Stimulated activated memory B cell treated with anti-CD40 and anti-IgM and Interleukin-4, amounts not matched to agents 10 μg/mL and 1 μg/mL and 100 μg/mL, for 72 hours (primary cell): ENCODE measurements at places on chromosomes 13 and 19.

DNA sequence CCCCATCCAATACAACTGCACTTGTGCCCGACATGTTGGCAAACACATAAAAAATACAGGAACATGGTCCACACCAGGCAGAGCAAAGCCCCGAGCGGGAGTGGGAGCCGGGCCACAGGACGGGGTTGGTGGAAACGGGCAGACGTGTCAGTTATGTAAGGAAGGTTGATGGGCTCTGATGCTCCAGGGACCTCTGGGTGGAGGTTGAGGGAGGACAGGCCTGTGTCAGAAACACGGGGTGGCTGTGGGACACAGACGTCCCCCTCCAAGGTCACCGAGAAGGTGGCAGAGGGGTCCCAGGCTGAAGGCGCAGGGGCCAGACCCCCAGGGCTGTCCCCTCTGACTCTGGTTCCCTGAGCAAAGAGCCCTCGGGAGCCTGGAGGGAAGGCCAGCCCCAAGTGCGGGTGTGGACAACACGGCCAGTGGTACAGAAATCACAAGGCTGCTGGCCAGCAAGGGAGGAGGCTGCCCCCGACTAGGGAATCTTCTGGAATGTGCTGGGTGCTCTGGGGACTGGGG lies 31.4 kb upstream of the C13orf46 start:
- no peak for ATAC-seq

DNA sequence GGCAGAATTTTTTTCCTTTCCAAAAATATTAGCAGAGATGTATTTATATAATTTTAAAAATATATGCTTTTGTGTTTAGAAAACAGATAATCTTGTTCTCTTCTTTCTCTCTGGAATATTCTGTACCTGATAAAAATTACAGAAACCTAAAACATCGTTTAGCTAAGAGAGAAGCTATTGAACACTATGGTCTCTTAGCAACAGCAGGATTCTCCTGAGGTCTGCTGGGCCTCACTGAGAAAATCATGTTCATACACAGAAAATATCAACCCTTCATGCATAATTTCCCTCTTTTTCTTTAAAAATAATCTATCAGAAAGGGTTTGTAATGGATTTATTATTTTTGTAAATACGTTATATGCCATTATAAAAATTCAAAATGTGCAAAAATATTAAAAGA lies 242.2 kb downstream of the DCLK1 start:
- ATAC-seq, result no peak

- ATAC-seq, result no peak
Measured at GRCh38 chr19:7905859-7906258, 2.2 kb downstream of the MAP2K7 start.

GRCh38 chr13:31614073-31614472 lies 125.3 kb upstream of the RXFP2 start:
- no peak for ATAC-seq

DNA sequence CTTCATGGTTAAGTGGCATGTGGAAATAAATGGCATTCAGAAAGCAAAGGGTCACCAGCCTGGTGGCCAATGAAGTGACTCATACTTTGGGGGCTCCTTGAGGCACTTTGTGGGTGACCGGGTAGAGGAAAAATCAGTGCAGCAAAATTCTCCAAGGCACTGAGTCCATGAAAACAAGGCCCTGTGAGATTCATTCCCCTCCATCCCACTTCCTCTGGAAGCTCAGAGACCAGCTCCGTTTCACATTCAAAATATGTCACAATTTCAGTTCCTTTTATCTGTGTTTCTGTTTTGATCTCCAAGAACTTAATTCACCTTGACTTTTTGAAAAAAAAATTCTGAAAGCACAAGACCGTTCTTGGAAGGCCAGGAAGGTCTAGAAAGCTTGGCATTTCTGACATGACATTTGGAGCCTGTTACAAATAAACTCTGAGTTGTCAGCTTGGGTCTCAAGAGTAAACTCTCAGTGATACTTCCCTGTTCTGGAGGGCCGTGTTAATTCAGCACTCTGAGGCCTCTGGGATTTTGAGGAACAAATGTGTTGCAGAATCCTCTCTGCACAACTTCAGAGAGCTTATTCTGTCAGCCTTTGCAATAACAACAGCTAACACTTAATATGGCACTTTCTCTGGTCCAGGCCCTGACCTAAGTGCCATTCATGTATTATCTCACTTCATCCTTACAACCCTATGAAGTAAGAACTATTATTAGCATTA lies 6.8 kb downstream of the CYSLTR2 start:
- peak; percentile 66 for ATAC-seq

DNA sequence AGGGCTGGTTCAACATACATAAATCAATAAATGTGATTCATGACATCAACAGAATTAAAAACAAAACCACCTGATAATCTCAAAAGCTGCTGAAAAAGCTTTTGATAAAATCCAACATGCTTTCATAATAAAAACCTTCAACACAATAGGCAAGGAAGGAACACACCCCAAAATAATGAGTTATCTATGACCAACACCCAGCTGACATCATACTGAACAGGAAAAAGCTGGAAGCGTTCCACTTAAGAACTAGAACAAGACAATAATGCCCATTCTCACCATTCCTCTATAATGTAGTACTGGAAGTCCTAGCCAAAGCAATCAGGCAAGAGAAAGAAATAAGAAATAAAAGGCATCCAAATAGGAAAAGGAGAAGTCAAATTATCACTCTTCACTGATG lies 116.2 kb upstream of the FREM2 start:
- no peak for ATAC-seq

- ATAC-seq, result no peak
Measured at GRCh38 chr19:40178756-40179155, 12.5 kb upstream of the MAP3K10 start.

- no peak for ATAC-seq
Measured at GRCh38 chr13:66077132-66077689, 1152.9 kb downstream of the PCDH9 start.

- peak; percentile 91 for ATAC-seq
Measured at GRCh38 chr13:102584434-102584833, 12.4 kb upstream of the TPP2 start.

GRCh38 chr13:65783383-65783782 lies 1446.8 kb downstream of the PCDH9 start:
- ATAC-seq, result peak; percentile 31

DNA sequence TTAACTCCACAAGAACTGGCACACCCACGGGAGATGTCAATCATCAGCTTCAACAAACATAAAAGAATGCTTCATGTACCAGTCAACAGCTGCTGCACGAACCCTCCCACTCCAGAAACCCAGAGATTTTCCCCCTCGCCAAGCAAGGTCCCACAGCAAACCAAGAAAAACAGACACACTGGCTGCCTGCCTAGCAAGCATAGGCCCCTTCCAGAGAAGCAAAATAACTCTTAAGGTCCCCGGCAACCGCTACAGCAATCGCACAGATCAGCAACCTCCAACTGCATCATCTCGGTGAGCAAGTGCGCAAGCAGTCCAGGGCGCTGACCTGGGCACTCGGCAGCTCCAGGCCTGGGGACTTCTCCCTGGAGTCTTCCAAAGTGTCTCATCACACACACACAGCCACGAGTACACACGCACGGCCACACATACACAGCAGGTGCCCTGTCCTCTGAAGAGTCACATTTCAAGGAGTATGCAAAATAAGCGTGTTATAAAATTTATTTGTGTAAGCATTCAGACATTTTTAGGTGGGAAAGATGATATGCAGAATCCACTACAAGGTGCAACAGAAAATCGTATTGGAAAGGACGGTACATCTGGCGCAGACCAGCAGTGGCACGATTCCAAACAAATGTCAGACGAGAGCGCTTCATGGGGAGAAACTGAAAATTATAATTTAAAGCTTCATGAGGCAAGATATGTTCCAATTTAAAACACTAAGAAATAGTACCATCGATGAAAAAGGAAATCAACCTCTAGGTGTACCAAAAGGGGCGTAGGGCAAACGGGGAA lies 125.0 kb downstream of the STK24 start:
- ATAC-seq, result no peak

DNA sequence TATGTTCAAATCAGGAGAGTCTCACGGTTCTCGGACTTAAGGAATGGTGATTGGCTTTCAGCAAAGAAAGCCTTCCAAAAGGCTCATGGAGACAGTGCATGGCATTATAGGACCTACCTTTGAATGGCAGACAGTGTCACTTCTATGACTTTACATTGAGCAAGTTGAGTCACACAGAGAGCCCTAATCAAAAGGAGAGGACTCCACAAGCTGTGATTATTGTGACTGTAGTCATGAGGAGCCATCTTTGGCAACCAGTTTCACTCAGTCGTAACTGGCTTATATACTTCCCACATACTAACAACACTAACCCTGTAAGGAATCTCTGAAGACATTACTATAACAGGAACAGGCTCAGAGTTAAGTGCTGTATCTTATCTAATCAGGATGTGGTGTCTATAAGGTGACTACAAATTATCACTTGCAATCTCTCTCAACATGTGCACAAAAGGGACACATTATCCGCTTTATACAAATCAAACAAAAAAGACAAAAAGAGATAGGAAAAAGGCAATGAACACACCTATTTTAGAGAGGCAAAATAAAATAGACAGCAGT lies 6.1 kb downstream of the LGALS14 start:
- ATAC-seq, result no peak

- ATAC-seq, result no peak
Measured at GRCh38 chr13:20389696-20390525, 135.7 kb downstream of the CRYL1 start.

DNA sequence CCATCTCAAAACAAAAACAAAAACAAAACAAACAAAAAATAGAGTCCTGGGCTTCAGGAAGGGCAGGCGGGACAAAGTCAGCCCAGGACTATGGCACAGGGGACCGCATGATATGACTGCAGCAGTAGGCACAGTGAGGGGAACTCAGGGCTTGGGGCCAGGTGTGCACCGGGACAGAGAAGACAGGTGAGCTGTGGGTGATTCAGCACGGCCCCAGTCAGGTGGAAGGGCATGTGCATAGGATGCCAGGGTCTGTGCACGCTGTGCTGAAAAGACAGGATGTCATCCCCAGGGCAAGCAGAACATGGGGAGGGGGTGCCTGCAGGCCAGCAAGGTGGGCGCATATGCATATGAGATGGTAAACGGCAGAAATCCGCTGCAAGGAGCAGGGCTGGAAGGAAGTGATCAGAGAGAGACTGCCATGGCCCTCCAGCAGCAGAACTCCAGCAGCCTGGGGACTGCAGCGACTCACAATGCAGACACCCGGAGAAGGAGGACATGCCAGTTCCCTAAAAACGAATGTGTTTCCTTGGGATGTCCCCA lies 15.0 kb downstream of the EPS15L1 start:
- peak; percentile 61 for ATAC-seq

DNA sequence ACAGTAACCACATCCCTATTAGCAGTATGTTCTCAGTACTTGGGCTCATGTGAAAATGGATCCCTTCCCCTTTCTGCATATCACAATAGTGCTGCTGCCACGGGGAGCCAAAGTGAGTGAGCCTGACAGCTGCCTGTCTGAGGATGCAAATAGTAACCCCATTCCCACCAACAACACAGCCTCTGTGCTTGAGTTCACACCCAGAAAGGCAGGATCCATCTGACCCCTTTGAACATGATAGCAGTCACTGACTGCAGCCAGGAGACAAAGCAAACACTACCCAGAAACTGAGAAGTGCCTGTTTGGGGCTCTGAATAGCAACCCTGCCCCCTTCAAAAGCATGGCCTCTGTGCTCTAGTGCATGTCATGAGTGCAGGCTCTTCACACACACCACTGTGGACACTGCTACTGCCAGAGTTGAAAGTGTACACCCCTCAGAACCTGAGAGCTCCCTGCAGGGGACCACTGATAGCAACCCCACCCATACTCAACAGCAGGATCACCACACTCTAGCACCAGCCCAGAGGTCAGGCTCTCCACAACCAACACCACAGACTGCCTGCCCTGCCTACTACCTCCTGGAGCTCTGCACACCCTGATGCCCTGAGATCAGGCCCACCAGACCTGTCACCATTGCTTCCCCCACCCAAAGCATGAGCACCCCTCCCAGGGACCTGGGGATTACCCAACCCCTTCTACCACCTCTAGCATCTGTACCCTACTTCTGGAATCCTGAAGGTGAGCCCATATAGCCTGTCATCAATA lies 1563.5 kb upstream of the PRR20A start:
- no peak for ATAC-seq

DNA sequence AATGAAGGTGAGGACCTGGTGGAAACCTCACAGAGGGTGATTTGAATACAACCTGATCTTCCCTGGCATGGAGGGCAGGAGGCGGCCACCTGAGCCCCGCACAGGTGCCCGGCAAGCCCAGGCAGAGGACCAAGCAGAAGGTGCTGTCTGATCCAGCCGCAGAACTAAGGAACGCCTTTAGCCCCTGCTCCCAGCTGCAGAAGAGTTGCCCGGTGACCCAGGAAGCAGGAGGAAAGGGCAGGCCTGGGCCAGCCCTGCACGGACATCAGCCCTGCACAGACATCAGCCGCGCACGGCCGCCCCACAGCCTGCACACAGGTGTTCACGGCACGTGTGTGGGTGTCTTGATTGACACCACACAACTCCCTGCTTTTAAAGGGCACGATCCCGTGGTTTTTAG lies 43.1 kb downstream of the RASA3 start:
- ATAC-seq, result no peak

GRCh38 chr19:18596752-18597157 lies 8.2 kb downstream of the REX1BD start:
- peak; percentile 31 for ATAC-seq

GRCh38 chr13:73065665-73066340 lies 7.0 kb downstream of the KLF5 start:
- ATAC-seq, result no peak

- no peak for ATAC-seq
Measured at GRCh38 chr19:11446652-11447301, 11.3 kb downstream of the PRKCSH start.
